ENCODE measurements at places on chromosomes 6 and 20.
A peak's percentile ranks its signal among the peaks of the same experiment; 100 is the strongest.

DNA sequence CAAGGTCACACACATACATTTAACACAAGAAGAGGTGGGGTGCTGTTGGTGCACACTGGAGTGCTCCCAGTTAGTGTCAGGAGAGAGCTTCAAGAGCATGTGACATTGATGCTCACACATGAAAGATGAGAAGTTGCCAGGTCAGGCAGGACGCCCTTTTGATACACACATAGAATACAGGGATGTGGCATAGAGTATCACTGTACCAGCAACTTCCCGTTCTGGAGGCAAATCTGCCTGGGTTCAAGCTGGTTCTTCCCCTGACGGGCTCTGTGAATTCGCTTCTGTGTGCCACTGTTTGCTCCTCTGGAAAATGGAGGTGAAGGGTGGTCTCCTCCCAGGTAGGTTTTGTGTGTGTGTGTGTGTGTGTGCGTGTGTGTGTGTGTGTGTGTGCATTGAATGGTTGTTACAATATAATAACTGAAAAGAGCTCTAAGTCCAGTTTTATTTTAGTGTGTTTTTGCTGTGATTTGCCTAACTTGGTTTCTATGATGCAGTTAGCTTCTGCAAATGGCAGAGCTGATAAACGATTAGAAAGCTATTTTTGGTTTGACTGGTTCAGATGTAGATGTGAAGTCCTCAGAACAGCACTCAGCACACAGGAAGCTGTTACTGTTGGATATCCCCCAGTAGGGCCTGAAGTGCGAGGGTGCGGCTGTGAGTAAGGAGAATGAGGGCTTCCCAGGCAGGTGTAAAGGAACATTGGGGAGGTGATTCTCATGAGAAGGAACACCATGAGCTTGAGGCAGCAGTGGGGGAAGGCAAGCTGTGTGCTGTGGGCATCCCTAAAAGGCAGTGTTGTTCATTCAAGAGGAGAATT lies 53.4 kb downstream of the HIVEP1 start:
- no peak for DNase-seq

DNA sequence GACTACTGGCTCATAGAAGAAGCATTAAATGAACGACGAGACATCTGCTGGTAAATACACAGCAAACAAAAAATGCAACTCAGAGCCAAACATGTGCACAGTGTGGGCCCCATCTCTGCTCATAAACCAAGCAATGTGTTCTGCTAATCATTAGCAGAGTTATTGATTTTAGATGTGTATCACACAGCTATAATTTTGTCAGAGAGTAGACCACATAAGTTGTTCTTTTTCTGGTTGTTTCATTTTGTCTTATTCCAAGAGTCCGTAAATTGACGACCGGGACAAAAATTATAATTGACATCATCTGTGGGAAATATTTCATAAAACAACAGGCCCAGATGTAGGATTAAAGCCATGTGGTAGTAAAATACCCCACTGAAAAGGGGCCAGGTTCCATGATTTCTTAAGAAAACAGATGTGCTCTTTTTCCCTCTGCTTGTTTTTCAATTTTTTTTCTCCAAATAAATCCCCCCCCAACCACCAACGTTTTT lies 423.6 kb downstream of the HAO1 start:
- peak; percentile 25 for DNase-seq

DNA sequence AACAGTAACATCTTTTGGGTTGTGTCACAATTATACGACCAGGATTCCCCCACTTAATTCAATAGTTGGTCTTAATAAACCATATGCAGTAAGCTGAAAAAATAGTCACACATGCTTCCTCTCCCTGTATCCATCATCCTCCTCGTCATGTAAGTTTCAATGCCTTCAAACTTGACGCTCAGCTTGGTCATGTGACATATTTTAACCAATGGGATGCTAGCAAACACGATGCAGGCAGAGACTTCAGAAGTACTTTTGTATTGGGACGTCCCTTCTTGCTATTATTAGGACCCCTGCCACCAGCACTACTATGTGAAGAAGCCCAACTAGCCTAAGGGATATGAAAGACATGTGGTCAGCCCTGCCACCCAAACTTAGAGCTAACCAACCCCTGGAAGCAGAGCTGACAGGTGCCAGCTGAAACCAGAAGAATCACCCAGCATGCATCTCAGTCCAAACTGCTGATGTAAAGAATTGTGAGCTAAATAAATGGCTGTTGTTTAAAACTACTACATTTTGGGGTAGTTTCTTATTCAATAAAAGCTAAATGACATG lies 49.3 kb downstream of the CGA start:
- no peak for DNase-seq

DNA sequence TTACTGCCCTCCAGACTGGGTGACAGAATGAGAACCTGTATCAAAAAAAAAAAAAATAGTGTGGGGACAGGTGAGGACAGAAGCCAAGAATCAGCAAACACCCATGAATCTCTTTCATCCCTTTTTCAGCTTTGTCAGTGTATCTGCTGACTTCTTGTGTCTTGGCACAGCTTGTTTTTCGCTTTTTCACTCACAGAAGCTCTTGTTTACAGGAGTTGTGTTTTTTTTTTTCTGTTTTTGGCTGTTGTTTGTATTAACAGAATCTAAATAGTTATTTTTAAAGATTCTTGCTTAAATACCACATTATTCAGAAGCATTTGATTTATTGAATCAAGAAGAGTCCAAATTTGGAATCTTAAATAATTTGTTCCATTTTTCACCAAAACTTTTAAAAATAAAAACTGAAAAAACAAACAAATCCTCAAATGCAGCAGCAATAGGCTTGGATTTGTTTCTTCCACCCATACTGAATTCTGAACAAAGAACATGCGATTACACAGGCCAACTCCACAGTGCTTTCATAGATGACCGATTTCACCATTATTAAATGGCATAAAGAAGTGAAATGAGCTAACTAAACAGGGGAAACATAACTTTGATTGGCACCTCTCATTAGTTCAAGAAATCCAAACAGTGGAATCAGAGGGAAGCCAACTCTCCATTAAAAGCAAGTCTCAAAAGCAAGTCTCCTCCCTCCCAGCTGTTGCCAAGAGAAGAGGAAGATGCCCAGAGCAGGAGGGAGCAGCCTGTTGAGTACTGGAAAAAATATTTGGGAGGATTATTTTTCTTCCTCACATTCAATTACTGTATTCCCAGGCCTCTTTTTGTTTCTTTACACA lies 27.2 kb upstream of the GPR63 start:
- no peak for DNase-seq

DNA sequence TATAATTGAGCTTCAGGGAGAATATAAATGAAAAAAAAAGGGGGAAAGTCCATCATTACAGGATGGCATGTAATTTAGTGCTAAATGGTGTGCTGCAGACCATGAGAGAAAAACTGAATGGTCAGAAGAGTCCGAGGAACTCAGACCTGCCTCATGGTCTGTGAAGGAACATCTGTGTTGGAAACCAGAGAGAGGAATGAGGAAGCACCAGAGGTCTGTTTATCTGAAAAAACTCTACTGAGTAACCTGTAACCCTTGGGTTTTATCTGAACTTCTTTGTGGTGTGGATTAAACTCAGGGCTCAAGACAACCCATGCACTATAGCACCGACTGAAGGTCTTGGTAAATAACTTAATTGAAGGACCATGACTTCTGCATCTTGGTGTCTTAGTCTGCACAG lies 108.1 kb downstream of the RNF144B start:
- no peak for DNase-seq

- DNase-seq, result no peak
Measured at GRCh38 chr20:63942250-63942951, 13.8 kb downstream of the UCKL1 start.

DNA sequence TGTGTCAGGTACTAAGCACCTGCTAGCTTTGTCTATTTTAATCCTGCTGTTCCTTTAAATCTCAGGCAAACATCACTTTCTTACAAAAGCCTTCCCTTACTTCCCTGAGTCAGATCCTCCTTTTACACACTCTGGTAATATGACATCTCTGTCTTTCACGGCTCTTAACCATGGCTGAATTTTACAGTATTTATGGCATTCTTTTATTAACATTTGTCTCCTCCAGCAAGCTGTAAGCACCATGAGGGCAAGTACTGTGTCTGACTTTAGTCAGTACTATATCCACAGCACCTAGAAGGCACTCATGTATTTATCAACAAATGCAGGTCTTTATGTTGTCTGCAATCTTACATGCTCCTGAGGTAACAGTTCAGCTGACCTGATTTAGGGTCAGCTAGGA lies 33.7 kb upstream of the HBS1L start:
- no peak for DNase-seq

- no peak for DNase-seq
Measured at GRCh38 chr6:46338131-46338530, 153.1 kb downstream of the RCAN2 start.

- DNase-seq, result peak; percentile 72
Measured at GRCh38 chr6:37051138-37052026, 45.9 kb downstream of the FGD2 start.

DNA sequence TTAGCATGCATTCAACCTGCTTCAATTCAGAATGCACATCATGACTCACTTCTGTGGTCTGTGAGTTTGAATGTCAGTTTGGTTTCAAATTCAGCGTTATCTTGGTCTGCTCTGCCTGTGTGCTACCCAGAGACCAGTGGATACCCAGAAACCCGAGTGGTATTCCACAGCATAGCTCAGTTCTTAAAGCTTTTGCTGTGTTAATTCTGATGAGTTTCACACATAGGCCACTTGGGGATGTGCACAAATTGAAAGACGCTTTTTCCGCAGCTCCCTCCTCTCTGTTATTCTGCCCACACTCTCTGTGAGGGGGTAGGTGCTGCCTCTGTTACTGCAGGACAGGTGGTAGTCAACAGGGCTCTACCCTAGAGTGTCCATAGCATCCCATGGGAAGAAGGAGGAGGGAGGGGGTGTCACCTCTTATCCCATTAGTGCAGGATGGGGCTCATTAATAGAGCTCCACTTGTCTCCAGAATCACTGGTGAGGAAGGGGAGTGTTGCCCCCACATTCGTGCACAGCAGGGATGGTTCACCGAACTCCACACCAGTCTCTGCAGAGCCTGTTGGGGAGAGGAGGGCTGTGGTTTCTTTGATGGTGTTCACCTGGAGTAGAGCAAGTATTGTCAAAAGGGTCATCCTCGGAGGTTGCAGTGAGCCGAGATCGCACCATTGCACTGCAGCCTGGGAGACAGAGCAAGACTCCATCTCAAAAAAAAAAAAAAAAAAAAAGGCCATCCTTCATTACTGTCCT lies 29.2 kb upstream of the SDCBP2 start:
- no peak for DNase-seq

DNA sequence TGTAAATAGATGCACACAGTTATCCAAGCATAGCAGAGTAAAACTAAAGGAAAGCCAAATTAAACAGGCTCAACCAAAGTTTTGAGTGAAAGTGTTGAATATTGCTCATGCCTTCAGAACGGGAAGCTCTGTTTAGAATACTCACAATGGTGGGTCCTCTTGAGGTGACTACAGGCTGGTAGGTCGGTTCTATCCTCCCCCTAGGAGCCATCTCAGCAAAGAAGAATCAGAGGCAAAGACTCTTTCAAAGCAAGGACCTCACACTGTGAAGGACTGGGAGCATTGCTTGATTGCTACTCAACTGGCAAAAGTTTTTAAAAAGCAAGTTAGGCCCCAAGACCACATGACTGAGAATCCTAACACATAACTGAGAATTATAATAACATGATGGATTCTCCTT lies 88.4 kb upstream of the JAG1 start:
- DNase-seq, result no peak

DNA sequence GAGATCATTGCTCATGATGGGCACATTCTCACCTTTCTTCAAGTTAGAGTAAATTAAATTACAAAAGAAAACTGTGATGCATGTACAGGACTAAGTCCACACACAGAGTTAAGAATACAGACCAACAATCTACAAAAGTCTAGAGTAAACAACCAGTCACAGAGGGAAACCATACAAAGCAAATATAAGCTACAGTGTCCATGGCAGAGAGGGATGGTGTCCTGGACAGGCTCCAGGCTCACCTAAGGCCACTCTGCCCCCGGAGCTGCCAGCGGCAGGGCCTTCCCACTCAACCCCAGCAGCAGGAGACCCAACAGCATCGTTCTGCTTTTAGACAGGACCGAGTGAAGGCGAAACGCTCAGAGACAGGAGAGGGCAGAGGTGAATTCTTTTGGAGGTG lies 16.0 kb downstream of the PDE10A start:
- no peak for DNase-seq

GRCh38 chr20:10654630-10655029 lies 19.2 kb downstream of the JAG1 start:
- DNase-seq, result no peak

DNA sequence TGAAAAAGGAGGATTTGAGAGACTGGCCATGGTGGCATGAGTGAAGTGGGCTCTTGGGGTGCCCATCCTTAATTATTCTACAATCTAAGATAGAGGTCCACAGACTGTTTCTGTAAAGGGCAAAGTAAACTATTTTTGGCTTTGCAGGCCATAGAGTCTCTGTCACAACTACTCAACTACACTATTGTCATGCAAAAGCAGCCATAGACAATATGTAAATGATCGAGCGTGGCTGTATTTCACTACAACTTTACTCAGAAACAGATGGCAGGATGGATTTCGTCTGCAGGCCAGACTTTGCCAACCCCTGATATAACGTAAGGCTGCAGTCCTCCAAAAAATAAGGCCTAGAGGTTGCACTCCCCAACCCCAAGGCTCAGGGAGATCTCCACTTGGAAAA lies 58.2 kb upstream of the NAA20 start:
- no peak for DNase-seq

DNA sequence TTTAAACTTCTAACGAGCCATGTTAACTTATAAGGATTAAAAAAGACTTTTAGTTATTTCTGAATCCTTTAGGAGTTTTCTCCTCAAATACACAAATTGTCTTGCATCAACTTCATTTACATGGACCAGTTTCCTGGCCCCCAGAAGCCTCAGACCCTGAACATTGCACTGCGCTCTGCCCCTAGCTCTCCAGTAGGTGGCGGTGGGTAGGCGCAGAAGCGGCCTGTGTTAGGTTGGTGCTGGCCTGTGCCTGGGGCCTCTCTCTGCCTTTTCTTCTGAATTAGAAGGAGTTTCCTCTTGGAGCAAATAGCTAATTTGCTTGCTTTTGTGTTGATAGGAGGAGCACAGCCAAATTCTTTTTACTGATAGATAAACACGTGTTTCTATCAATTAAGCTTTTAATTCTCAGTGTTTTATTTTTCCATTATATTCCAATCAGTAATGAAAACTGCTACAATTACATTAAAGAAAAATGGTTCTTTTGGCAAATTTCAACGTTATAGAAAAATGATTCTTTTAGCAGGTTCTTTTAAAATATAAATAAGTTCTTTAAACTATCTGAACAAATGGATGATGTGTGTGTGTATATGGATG lies 44.4 kb downstream of the DTD1 start:
- DNase-seq, result peak; percentile 53

DNA sequence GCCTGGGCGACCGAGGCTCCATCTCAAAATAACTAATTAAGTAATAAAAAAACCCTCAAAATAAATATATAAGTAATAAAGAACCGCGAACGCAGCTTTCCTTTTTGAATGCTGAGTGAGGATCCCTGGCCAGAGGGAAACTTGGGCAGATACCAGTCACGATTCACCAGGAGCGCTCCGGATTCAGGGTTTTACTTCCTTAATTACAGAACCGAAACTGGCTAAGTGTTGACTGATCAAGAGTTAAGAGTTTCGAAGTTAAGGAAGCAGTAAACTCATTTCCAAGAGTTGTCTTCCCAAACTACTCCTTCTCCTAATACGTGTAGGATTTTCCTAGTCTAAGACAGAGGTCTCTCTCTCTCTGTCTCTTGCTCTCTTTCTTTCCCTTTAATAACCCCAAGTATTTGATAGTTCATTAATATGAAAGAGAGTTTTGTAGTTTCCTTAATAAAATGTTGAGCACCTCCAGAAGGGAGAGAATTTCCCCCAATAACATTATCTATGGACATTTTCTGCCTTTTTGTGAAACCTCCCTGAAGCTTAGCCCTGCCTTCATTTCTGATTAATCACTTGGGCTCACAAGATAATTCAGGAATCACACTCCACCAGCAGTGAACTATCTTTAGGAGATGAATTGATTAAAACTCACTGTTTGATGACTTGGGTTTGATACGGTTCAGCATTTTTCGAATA lies 61.4 kb upstream of the ZNF217 start:
- peak; percentile 82 for DNase-seq
